ENCODE measurements at places on chromosomes 12 and 14.

DNA sequence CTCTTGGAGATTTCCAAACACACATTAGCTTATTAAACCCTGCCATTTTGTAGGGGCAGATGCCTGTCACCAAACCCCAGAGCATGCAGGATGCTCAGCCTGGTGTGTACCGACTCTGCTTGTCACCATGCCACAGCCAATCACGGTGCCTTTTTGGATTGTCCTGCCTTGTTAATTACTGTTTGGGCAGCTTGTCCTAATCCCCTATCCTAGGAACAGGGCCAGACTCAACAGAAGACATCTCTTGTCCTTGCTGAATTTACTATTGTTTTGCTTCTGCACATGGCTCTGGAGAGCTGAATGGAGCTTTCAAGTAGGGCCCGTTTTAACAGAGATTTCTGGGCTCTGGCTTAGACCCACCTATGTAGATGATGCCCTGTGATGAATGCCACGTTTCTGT lies 388.5 kb downstream of the AACS start:
- DNase-seq, result no peak

DNA sequence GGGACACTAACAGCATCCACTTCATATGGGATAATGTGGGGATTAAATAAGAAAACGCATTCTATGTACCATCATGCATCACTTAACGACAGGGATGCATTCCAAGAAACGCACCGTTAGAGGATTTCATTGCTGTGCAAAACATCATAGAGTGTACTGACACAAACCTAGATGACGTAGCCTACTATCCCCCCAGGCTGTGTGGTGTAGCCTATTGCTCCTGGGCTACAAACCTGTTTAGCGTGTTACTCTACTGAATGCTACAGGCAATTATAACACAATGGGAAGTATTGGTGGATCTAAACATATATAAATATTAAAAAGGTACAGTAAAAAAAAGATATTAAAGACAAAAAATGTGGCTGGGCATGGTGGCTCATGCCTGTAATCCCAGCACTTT lies 230.6 kb downstream of the KSR2 start:
- DNase-seq, result no peak

DNA sequence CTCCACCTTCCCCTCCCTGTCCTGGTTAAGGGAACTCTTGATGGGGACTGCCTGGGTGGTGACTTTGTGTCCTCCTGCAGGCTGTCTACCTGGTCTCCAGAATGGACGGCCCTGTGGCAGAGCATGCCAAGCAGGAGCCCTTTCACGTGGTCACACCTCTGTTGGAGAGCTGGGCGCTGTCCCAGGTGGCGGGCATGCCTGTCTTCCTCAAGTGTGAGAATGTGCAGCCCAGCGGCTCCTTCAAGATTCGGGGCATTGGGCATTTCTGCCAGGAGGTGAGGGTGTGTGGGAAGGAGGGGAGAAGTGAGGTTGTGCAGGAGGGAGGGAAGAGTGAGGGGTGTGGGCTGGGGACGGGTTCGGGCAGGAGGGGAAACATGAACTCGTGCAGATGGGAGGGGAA lies 5.7 kb downstream of the SDSL start:
- DNase-seq, result no peak

DNA sequence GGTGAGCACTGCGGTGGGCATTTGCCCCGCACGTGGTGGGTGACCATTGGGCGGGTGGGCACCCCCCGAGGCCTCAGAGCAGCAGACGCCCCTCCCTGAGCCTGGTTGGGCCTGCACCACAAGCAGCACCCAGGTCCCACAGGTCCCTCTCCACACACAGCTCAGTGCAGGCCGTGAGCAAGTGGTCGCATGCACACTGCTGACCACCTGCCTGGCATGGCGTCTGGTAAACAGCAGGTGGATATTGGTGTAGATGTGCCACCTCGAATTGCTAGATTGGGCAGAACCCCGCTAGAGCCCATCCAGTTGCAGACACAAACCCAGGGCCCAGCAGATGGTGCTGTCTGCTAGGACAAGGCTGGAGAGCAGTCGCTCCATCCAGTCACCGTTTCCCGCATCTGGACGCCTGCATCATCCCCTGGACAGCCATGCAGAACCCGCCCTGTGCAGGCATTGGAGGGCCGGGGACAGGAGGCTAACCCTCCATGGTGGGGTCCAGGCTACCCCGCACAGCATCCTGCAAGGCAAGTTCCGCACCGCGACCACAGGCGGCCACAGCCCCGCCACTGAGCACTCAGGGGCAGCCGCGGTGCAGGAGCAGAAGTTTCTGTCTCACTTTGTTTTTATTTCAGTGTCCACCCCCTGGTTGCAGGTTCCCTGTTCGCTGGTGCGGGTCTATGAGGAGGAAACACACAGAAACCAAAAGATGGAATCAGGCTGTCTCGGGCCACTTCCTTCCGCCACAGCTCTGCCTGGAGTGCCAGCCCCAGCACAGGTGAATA lies 45.6 kb upstream of the RIMBP2 start:
- DNase-seq, result peak; percentile 23

GRCh38 chr14:32397861-32398640 lies 69.0 kb downstream of the AKAP6 start:
- DNase-seq, result no peak

- DNase-seq, result no peak
These were observed 4.6 kb upstream of the RPL6 start for GRCh38 chr12:112413855-112414625.

DNA sequence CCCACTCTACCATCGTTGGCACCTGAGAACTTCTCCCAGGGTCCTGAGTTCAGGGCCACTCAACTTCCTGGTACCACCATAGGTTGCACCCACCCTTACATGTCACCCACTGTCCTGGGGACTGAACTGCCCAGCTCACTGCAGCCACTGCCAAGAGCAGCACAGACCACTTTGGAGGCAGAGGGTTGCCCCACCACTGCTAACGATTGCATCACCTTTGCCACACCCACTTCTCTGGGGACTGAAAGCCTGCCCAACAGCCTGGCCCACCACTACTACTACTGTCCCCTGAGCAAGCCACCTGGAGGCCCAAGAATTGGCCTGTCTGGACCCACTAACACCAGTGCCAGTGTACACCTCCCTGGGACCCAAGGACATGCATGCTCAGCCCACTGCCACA lies 27.6 kb downstream of the CACNA2D4 start:
- no peak for DNase-seq

DNA sequence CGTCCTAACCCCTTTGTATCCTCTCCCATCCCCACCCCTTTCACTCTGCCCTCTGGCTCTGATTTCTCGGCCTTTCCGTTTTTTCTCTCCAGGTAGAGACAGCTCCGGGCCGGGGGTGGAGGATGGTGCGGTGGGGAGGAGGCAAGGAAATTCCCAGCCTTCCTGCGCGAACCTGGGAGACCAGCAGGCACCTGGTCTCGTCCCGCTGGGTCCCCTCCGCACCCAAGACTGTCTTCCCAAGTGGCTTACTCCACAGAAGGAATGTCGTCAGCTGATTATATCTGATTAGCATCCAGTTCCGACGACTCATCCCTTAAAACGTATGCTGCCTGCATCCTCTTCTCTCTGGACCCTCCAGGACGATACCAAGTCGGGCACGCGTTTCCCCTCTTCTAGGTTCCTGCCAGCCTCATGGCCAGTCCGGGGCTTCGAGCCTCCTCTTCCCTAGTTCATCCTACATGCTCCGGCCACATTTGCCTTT lies 42.2 kb upstream of the CAPRIN2 start:
- DNase-seq, result no peak

DNA sequence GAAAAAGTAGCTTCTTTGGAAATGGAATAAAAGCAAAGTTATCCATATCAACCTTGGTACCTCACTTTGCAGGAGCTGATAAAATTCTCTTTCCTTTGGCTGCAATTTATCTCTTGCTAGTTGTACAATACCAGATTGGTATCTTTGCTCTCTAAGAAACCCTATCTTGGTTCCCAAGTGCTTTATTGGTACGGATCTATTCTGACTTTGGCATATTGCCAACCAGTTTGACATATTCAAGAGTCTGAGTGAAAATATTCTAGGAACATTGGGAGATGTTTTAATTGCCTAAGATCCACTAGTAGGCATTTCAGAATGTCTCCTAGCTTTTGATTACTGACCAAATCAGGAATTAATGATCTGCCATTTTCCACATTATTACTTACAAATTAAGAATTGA lies 167.2 kb upstream of the ATP2B1 start:
- DNase-seq, result no peak

DNA sequence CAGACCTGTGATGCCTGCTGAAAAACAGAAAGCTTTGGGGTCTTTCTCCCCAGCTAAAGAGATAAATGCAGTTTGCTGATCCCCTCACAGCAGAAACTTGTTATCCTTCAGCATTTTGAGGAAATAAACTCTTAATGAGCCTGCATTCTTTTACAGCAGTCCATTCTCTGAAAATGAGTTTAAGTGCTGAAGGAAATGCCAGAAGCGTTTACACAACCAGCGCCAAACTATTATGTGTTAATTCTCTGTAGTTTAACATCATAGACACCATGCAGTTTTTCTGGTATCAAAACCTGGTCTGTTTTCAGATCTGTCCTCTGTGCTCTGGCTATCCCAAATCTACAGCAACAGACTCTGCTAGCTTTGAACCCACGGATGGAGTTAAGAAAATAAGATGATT lies 291.3 kb downstream of the NPAS3 start:
- DNase-seq, result no peak

GRCh38 chr14:68941820-68942219 lies 37.3 kb downstream of the ACTN1 start:
- DNase-seq, result no peak

DNA sequence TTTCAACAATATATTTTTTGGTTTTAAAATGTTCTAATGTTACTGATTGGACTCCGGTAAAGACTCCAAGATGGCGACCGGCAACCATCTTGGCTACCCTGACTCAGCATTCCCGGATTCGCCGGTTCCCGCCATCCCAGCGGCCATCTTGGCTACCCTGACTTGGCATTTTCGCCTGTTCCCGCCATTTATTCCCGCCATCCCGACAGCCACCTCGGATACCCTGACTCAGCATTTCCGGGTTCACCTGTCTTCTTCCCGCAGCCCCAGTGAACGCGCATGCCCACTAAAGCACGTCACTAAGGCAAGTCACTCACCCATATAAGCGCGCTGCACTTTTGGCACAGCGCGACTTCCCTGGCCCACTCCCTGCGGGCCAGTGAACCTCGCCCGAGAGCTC lies 9.0 kb upstream of the LRFN5 start:
- DNase-seq, result no peak

GRCh38 chr12:39671898-39672875 lies 52.6 kb upstream of the ABCD2 start:
- DNase-seq, result no peak

DNA sequence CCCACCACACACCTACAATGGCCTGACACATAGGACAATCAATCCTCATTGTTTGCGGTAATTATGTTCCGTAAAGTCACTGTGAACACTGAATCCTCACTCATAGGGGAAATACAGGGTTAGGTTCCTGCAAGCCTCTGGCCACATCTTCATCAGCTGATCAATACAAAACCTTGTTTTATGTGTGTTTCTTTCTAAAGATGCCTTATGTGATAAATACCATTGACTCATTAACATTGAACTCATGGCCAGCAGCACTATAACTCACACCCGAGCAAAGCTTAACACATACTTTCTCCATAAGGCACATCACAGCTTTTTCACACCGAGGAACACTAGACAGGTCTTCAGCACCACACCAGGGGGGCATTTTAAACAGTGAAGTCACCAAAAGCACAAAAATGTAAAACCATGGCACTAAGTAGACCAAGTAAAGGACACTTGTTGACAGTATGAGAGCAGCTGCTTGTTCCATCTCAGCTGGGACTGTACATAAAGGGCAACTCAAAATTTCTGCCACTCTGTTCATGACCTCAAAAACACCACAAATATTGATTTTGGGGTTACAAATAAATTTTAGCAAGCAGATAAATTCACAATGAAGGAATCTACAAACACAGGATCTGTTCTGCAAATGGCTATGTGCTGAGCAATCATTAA lies 60.5 kb downstream of the ESR2 start:
- no peak for DNase-seq

GRCh38 chr12:41683023-41683422 lies 461.7 kb downstream of the GXYLT1 start:
- no peak for DNase-seq

GRCh38 chr12:42704810-42705401 lies 115.4 kb upstream of the PRICKLE1 start:
- no peak for DNase-seq

GRCh38 chr12:116577154-116577561 lies 18.0 kb downstream of the MAP1LC3B2 start:
- DNase-seq, result no peak

- DNase-seq, result no peak
These were observed 6.0 kb upstream of the SIX1 start for GRCh38 chr14:60655119-60655897.

GRCh38 chr14:81454572-81455218 lies 54.6 kb upstream of the STON2 start:
- DNase-seq, result no peak

- DNase-seq, result no peak
These were observed 270.8 kb downstream of the FOXN3 start for GRCh38 chr14:89146274-89146673.

DNA sequence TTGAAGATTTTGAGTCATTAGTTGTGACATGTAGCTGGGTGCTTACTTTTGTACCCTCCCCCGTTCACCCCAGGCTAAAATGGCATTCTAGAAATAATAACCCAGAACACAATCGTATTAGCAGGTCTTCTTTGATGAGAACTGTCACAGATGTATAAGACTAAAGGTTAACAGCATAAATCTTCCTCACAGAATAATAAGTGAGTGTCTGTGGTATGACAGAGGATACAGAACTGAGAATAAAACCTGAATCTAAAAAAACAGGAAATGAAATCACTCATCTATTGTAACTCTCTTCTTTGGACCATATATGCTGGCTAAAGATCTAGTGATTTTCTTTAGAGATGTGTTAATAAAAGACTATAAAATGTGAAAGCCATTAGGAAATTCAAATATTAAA lies 746.6 kb downstream of the LRFN5 start:
- DNase-seq, result no peak

- no peak for DNase-seq
These were observed 12.1 kb downstream of the ADCK1 start for GRCh38 chr14:77812028-77812427.

DNA sequence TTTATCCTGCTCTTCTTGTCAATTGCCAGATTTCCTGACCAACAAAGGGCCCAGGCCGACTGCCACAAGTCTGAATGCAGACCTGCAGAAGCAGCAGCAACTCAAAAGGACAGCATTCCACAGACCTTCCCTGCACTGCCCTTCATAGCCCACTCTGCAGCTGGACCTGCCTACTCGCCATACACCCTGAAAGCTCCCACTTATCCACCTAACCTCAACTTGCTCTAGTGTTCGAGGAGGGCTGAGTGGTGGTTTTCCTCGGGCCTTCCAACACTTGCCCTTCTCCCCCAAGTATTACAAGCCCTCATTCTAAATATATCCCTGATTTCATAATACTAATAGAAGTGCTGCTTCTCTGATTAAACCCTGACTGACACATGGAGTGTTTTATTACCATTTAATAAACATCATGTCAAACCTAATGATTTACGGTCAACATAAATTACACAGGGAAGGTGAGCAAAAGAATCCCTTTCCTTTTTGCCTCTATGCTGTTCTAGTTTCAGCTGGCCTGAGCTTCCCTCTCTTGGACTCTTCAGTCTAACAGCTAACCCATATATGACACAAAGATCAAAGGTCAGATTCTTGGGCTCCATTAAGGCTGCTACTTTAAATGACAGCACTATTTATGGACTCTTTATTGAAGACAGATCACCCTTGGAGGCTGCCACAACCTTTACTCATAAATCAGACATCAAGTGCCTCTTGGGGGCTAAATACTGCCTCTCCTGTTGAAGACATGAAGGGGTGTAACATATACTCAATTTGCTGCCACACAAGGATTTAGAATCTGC lies 1546.9 kb upstream of the TMEM132C start:
- DNase-seq, result no peak
